Stromal cell of bone marrow (primary cell): ENCODE measurements at places on chromosomes 1 and 21.

GRCh38 chr21:37787456-37787855 is 128.8 kb downstream of the KCNJ6 start:
- DNase-seq, result peak; percentile 58

- DNase-seq, result no peak
Measured at GRCh38 chr1:246448373-246448772, 58.7 kb downstream of the SMYD3 start.

DNA sequence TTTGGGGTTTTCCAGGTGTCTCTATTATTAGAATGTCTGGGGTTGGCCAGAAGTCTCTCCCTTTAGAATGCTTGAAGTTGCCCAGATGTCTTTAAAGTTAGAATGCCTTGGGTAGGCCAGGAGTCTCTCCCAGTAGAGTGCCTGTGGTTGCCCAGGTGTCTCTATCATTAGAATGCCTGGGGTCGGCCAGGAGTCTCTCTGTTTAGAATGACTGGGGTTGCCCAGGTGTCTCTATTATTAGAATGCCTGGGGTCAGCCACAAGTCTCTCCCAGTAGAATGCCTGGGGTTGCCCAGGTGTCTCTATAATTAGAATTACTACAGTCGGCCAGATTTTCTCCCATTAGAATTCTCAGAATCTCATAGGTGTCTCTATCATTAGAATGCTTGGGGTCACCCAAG is 55.2 kb downstream of the RNF187 start:
- no peak for DNase-seq

- DNase-seq, result peak; percentile 23
Measured at GRCh38 chr1:6267686-6268322, 6.9 kb upstream of the GPR153 start.

DNA sequence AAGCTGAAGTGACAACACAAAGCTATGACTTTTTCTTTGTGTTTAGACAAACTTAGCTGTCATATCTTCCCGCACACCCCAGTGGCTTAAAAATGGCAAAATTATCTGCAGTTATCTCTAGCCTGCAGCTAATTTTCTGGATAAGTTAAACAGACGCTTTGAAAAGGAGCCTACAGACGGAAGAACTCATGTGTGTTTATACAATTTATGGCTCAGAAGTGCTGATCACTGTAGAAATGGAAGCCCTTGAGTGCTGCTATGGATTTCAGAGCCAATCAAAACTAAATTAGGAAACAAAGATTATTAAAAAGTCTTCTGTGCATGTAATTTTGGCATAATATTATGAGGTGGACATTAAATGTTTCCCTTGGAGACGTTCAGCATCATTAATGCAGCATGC is 11.6 kb downstream of the NTNG1 start:
- no peak for DNase-seq

- no peak for DNase-seq
Measured at GRCh38 chr1:13732971-13733667, 33.1 kb downstream of the PRDM2 start.

DNA sequence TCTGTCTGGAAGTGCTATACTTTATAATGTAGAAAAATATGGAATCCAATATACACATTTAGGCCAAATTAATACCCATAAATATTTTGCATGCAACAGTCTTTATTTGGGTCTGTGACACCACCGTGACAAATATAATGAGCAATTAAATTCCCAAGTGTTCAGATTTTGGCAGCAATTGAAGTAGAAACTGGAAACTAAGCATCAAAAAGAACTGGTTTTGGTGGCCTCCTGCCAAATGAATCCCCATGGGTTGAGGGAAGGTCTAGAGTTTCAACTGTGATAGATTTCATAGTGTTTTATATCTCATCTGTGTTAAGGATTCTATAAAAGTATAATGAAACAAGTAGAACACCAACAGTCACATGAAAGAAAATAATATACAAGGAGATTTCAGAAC is 88.4 kb downstream of the DPYD start:
- DNase-seq, result peak; percentile 73

DNA sequence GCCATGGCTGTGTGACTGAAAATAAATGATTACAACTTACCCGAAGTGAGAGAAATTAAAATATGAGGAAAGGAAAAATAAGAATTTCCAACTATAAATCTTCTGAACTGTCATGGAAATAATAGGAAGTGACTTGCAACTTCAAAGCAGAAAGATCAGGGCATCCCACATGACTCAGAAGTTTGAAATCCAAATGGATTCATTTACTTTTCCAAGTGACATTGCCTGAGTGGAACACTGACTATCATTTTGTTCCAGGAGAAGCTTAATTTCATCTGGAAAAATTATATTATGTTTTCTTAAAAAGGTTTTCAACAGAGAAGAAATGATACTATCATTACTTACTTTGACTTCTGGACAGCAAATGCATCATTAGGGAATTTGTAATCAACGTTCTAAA is 110.8 kb downstream of the GREM2 start:
- no peak for DNase-seq

GRCh38 chr1:241579434-241579833 is 47.3 kb downstream of the KMO start:
- no peak for DNase-seq

DNA sequence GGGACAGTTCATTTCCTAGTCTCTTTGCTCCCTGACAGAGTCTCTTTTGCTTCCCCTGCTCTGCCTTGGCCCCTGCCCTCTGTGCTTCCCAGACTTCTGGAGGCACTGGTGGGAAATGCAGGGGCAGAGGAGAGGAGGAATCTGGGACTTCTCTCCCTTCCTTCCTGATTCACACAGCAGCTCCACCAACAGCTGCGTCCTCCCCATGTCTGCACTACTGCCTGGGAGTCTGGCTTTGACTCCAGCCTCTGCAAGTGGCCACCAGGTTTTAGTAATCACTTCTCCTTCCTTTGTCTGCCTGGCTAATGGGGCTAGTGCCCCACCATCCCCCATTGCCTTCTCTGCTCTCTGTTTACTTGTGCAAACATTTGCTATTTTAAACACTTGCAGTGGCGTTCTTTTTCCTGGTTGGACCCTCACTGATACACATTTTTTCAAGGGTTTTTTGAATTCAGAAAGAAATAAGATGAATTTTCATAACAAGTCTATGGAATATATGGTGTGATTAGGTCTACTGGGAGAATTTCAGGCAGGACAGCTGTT is 21.9 kb downstream of the FASLG start:
- DNase-seq, result no peak

GRCh38 chr1:1004420-1004779 is 4.5 kb upstream of the HES4 start:
- DNase-seq, result no peak

- DNase-seq, result no peak
Measured at GRCh38 chr1:226302731-226303130, 6.2 kb downstream of the LIN9 start.

DNA sequence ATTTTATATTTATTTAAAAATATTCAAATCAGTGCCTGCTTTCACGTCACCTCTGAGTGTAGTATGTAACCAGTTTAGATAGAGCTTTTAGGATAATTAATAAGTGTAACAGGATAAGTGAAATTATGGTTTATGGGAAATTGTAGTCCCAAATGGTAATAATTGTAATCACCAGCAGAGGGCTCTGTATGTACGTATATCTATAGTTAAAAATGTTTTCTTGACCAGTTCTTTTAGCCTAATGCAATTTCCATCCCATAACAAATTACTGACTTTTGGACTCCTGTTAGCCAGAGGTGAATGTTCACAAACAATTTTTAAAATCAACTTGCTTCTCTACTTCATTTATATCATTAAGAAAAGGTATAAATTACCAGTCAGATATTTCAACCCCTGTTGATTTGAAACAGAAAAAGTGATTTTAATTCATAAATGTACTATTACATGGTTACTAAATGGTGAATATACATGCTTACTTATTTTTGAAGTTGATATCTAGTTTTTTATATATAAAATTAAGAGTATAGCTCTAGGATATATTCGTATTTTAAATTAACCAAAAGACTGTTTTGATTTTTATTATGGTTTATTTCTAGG is 25.3 kb downstream of the SLC30A7 start:
- DNase-seq, result peak; percentile 21

DNA sequence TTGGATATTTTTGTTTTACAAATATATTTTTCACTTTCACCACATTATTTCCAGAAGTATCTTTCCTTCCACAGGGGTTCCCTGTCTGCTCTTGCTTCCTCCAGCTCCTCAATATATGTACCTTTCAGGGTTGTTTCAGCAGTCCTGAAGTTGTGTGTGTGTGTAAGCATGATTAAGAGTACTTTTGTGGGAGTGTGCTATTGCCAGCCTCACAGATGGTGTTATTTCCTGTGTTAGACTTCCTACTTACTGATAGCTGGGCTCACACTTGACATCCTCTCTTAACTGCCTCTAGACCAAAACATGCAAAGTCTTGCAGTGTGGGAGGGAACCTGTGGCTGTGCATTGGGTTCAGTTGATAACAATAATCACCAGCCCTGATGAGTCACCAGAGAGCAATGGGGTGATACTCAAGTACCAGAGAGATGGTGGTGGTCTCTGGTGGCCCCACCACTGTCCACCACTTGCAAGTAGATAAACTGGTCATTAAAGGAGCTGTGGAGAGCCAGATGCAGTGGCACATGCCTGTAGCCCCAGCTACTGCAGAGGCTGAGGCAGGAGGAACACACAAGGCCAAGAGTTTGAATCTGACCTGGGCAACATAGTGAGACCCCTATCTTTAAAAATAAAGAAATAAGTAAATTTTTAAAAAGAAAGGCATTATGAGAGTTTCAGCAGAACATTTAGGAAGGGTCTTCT is 126.7 kb downstream of the NR5A2 start:
- no peak for DNase-seq

DNA sequence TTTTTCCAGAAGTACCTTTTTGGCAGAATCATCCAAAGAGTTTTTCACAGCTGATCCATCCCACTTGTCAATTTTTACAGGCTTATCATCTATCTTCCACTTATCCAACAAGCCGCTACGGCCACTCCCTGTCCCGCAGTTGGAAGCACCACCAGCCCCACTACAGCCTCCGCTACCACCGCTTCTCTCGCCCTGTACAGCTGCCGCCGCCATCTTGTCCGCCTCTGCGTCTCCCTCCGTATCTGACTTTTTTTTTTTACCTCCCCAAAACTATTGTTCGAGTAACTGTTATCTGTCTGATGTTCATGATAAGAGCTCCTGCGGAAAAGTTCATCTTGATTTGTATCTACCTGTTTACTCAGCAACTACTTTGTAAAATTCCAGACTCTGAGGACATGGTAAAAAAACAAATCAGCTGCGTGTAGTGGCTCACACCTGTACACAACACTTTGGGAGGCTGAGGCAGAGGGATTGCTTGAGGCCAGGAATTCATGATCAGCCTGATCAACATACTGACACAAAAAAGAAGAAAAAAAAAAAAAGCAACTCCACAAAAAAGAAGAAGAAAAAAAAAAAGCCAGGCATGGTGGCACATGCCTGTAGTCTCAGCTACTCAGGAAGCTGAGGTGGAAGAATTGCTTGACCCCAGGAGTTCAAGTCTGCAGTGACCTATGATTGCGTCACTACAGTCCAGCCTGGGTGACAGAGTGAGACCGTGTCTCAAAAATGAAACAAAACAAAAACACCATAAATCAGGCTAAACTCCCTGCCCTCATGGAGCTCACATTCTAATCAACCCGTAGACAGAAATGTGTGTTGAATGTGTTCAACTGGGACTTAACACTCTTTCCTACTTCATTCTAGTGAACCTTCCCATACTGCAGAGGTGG is 8.0 kb upstream of the EYA3 start:
- DNase-seq, result no peak

GRCh38 chr21:29297483-29298347 is 1.0 kb upstream of the BACH1 start:
- no peak for DNase-seq

DNA sequence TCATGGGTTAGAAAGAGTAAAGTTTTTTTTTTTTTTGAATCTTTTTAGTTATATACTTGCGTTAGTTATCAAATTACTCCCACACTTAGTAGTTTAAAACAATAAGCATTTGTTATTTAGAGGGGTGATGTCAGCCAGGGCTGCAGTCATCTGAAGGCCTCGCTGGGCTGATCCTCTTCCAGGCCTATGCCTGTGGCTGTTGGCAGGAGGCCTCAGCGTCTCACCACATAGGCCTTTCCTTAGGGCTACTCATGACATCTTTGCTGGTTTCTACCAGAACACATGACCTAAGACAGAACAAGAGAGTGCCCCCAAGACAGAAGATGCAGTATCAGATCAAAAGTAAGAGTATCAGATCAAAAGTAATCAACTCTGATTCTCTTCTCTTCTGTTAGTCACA is 167.4 kb downstream of the HHAT start:
- peak; percentile 83 for DNase-seq

DNA sequence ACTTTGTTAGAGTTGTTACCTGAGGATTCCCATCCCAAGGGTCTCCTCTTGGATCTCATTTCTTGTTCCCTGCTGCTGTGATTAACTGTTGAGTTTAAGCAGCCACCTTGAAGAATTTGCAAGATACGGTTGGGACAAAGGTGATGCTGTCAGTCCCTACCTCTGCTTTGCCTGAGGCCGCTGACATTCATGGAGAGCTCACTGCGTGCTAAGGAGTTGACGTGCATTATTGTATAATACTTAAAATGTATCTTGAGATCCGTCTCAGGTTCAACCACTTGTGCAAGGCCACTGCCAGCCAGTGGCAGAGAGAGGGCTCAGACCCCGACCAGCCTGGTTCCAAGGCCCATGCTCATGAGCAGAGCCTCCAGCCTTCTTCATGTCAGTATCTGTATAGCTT is 14.2 kb downstream of the DOP1B start:
- no peak for DNase-seq

- DNase-seq, result no peak
Measured at GRCh38 chr1:211596418-211597181, 17.6 kb upstream of the SLC30A1 start.

DNA sequence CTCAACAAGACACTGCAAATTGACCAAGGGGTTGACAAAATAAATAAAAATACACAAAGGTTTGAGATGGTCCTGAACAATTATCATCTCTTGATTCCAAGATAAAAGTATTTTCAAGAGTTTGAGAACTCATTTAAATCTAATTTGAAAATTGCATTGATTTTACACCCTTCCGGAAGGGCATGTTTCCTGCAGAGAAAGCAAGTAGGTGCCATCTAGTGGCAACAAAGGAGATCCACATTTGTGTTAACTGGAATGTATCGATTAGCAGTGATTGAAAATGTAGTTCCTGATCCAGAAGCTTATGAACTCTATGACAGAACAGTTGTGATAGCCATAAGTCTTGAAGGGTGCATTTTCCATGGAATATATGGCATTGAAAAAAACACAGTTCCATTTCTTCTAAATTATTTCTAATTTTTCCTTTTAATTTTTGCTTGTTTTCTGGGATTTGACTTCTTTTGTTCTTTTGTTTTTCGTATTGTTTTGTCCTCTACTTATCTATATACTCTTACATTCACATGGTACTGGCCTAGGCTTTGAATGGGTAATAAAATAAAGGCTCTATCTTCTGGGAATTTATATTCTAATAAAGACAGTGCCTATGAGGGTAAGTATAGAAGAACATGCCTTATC is 143.7 kb downstream of the DNM3 start:
- peak; percentile 16 for DNase-seq

DNA sequence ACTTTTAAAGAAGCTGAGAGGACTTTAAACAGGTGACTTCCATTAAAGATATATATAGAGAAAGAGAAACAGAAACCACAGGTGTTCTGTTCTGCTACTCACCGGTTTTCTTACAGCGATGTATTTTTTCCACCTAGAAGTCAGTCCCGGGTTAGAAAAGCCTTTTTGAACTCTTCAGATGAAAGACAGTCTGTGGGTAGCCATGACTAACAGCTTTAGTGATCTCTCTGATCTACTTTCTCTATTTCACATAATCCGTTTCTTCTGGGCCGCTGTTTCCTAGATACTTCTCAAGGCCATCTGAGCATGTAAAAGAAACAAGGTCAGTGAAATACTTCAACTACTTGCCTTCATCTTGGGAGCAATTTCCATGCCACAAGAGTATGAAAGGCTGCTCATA is 25.1 kb downstream of the WDR64 start:
- no peak for DNase-seq

GRCh38 chr1:246698466-246699094 is 25.6 kb upstream of the SCCPDH start:
- DNase-seq, result no peak
